ENCODE measurements at places on chromosomes 11 and 22.
A peak's percentile ranks its signal among the peaks of the same experiment; 100 is the strongest.

GRCh38 chr11:9574622-9575259 lies 1.3 kb downstream of the WEE1 start:
- DNase-seq, result no peak

DNA sequence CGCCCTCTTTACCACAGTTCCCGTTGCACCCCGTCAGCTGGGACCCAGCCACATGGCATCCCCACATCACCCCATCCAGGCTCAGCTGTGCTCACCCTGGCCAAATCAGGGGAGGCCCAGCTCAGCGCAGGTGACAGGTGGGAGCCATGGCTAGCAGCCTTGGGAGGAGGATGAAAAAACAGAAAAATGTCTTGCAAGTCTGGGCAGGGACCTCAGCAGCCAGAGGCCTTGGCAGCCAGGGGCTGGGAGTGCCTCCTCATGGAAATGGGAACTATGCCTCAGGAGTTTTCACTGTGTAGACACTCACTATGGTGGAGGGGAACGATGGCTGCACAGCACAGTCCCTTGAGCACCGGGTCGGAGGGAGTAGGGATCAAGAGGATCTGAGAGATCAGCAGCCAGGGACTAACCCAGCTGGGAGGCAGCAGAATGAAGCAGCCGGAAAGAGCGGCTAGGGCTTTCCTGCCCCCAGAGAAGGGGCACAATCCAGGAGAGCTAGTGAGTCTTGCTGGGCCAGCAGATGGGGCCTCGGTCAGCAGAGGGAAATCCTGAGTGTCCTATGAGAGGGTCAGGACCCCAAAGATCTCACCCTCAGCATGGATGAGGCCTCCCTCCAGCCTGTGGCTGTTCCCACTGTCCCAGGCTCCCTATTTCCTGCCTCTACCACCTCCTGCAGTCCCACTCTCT lies 6.2 kb upstream of the FTH1 start:
- DNase-seq, result no peak

GRCh38 chr11:84106541-84106940 lies 820.4 kb upstream of the CCDC90B start:
- DNase-seq, result no peak

GRCh38 chr11:68215087-68215445 lies 2.0 kb upstream of the KMT5B start:
- DNase-seq, result no peak

GRCh38 chr11:17145972-17146371 lies 61.8 kb downstream of the PIK3C2A start:
- DNase-seq, result no peak

DNA sequence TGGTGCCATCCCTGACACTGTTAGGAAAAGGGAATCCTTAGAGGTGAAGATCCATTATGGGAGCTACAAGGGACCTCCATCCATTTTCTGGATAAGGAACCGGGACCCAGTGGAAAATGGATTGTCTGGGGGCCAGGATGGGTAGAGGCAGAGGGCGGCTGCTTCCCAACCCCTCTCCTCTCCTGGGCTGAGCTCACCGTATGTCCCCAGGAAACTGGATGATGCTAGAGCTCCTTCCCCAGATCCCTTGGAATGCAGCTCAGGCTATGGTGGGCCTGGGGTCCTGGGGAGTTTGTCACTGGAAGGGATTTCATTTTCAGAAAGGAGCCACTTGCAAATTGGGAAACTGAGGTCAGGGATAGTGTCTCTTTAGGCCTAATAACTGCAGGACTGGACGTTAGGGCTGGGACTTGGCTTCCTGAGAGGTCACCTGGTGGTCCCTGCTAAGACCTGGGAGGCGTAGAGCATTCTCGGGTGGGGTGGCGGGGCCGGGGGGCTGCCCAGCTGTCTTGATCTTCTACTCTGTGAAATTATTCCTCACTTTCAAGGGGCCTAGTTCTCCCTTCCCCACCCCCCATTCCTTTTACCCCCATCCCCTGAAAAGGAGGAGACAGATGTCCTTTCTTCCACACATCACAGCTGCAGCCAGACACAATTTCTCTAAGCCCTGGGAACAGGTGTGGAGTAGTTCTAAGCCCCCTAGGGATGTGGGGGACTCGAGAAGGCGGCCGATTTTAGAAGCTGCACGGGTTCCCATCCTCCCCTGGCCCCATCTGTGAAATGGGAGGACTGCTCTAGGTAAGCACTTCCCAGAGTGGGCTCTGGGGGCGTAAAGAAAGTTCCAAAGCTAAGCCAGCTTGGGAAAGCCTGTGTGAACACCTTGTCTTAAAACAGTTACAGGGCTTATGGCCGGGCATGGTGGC lies 99.8 kb downstream of the PKNOX2 start:
- no peak for DNase-seq

DNA sequence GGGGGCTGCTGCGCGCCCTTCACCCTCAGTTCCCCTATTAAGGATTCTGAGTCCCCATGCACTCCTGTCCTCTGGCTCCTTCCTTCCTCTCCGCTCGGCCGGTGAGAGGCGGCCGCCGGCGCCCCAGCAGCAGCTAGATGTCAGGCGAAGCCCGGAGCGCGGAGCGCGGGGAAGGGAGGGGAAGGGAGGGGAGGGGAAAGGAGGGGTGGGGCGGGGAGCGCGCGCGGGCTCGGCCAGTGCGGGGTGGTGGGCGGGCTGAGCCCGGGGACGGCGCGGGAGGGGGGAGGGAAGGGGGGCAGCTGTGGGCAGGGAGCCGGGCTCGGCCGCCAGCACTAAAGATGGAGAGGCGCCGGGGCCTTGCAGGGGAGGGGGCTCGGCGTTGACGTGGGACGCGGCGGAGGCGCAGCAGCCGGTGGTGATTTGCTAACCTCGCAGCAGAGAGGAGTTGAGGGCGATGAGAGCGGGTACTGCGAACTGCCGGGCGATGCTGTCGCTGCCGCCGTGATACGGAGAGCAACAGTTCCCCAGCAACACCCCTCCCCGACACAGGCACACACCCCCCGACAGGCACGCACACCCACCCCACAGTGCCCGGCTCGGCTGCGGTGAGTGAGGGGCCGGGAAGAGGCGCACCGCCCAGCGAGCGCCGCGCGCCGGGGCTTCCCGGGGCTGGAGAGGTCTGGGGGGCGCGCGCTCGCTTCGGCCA lies at the start of gene ZBTB16:
ZBTB16 (plus strand) TSS at position 434 of the 706 bp plus-strand sequence. CDS start 3,590 bp downstream, outside the sequence.
- peak; percentile 79 for DNase-seq

DNA sequence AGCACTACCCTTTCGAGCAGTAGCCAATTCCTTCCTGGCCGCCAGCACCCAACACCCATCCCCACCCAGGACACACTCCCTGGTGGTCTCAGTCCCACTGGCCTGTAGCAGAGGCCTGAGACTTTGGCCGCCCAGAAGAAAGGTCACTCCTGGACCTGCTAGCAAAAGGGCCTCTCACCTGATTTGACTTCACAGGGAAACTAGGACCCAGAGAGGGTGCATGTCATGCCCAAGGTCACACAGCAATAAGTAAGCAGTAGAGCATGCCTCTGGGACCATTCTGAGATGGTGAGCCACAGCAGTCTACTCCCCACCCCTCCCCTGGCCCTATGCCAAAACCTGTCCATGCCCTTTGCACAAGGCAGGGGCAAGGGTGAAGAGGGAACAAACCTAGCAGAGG lies 7.3 kb downstream of the ARRB1 start:
- no peak for DNase-seq

GRCh38 chr22:30694640-30695350 lies at the start of gene OSBP2:
Gene OSBP2, plus strand, starts transcription at chr22:30694874. Its CDS starts 36 bp downstream, at chr22:30694910.
- DNase-seq, result peak; percentile 57

- no peak for DNase-seq
These were observed 43.6 kb upstream of the CD5 start for GRCh38 chr11:61058583-61059259.

DNA sequence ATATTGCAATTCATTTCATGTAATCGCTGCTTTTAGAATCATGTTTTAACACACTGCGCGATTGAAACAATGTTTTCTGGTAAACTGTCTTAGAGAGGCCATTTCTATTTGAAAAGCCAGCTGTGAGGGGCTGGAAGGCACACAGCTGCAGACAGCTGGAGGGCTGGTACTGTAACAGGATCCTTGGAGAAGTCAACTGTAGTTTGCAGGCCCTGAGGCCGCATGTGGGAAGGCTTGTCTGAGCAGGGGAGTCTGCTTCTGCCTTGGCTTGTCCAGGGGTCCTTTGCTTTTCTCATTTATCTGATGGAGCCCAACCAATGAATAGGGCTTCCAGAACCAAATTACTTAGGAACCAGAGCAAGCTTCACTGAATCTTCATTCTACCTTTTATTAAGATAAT lies 313.5 kb downstream of the BLID start:
- DNase-seq, result no peak

DNA sequence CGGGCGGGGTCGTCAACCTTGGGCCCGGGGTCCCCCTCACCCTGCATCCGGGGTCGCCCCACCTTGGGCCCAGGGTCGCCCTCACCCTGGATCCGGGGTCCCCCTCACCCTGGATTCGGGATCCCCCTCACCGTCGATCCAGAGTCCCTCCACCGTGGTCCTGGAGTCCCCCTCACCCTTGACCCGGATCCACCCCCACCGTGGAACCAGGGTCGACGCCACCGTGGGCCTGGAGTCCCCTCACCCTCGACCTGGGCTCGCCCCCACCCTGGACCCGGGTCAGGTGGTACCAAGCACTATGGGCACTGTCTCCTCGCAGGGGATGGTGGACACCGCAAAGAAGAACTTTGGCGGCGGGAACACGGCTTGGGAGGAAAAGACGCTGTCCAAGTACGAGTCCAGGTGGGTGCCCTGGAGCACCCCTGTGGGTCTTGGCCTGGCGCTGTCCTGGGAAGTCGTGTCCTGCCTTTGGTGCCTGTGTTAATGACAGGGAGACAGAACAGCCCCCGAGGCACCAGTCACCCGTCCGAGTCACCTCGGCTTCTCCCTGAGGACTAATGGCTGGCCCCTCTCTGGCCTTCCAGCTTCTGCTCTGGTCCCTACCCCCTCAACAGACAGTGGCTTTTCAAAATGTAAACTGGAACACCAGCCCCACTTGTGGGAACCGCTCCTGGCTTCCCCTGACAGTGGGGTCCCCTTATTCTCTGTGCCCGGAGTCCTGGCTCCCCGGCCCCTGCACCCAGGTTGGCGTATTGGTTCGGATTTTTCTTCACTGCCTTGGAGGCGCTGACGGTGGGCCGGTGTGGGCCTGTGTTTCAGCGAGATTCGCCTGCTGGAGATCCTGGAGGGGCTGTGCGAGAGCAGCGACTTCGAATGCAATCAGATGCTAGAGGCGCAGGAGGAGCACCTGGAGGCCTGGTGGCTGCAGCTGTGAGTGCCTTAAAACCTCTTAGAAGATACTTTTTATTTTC lies 762 bp downstream of the CRELD2 start:
- DNase-seq, result no peak

Measured in HuH-7 (cell line).